ENCODE measurements at places on chromosomes 3 and 15.

GRCh38 chr3:4670352-4670751 is 177.2 kb downstream of the ITPR1 start:
- no peak for DNase-seq

DNA sequence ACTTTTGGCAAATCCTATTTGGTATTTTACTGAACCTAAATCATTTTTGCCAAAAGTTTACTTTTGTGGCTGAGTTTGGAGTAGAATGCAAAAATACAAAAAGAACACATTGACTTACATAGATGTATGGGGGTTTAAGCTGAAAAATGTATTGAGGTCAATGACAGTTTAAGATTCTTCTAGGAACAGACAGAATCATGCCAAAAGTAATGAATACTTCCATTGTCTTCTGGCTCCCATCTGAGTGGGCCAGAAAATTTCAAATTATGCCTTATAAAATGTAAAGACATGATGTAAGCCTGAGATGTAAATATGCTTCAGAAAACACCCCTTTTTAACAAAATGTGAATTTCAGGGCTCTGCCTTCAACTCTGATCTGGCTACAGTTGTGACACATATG is 375.1 kb upstream of the DPH6 start:
- DNase-seq: no peak

DNA sequence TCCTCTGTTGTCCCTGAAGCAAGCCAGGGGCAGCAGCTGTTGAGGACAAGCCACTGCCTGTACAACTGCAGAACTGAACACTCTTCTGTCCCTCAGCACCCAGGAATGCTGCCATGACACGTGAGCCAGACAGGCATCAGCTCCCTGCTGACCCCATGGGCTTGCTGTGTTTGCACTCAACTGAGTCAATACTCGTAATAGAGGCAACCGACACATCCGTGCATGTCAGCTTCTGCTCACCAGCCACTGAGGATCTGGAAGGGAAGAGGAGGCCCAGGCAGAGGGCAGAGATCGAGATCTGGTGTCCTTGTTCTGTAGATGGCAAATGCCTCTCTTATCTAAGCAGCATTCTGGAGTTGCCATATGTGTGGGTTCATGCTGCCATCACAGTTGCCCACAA is 54.3 kb upstream of the SEC61A1 start:
- DNase-seq: no peak

DNA sequence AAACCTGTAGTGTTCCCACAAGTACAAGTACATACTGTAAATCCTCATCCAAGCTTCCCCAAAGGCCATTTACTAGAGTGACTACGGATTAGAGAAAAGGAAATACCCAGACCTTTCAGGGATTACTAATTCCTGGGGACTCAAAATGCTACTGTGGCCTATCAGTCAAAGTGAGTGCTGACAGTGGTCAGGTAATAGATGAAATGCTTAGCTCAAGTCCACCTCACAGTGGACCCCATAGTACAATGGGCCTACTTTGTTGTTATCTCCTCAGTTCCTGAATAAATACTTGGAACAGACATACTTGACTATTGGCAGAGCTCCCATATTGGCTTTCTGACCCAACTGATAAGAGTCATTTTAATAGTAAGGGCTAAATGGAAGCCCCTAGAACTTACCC is 61.6 kb downstream of the MAP4 start:
- DNase-seq: no peak

DNA sequence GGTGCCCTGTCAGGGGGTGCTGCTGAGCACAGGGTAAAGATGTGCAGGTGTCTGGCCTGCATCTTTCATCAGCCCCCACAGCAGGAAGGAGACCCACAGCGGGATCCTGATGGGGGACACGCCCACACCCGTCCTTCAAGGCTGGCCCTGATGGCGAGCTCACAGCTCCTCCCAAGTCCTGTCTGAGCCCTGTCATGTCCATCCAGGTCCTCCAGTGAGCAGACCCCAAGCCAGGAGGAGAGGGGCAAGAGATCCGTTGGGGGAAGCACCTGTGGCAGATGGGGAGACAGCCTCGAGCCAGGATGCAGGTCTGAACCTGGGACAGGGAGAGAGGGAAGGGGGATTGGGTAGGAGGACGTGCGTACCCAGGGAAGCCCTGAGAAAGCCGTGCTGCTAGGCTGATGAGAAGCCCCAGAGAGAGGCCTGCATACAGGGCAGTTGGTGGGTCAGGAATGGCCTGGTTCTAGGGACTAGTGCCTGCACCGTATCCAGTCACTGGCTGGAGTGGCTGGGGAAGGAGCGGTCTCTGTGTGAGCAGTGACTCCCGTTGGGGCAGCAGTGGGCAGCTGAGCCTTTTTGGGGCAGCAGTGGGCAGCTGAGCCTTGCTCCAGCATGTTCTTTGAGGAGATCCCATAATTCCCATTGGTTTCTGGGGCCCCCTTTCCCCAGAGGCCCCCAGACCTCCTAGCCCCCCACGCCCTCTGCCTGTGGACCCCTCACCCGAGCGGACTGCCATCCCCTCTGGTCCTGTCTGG is 133.3 kb upstream of the MEF2A start:
- DNase-seq: no peak

DNA sequence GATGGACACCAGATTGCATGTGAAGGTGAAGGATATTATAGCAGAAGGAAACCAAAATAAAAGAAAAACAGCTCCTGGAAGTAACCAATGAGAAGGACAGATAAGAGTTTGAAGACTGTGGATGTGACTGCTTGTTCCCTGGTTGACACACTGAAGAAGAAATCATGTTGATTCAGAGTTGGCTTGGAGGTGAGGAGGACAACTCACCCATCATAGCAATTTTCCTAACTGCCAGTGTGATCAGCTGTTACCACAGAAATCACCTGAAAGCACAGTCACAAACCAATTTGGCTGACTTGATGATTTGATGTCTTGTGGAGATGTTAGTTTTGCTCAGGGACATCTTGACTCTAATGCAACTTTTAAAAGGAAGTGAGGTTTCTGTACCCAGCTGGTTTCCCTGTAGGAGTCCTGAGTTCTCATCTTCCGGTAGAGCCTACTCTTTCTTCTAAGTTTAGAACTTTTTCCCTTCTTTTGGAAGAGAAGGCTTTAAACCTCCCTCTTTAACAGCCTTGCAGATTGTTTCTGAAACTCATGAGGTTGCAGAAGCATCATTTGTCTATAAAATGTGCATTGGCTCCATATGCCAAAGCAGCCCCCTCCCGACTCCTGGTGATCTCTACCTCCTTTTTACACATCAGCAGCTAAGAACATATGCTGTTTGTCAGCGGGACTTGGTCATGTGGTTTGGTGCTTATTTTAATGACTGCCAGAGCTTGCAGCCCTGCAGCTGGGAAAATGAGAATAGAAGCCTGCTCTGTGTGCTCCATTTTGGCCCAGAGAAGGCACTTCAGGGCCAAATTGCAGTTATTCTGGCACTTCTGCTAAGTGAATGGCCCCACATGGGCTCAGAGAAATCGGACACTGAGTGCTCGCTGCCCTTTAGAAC is 10.3 kb downstream of the ATG7 start:
- peak; percentile 28 for DNase-seq

- DNase-seq: no peak
Observed at GRCh38 chr3:85586018-85586417, 627.2 kb downstream of the CADM2 start.

GRCh38 chr3:185976977-185977678 is 39.3 kb upstream of the TRA2B start:
- DNase-seq: peak; percentile 90

Data from activated CD4-positive, alpha-beta T cell treated with anti-CD3 and anti-CD28 coated beads, Interleukin-2, amount 50 U/mL, for 16 hours (primary cell).